ENCODE measurements at places on chromosomes 2 and 18.

GRCh38 chr2:240359695-240360094, 75.8 kb upstream of the GPC1 start:
- no peak for DNase-seq

DNA sequence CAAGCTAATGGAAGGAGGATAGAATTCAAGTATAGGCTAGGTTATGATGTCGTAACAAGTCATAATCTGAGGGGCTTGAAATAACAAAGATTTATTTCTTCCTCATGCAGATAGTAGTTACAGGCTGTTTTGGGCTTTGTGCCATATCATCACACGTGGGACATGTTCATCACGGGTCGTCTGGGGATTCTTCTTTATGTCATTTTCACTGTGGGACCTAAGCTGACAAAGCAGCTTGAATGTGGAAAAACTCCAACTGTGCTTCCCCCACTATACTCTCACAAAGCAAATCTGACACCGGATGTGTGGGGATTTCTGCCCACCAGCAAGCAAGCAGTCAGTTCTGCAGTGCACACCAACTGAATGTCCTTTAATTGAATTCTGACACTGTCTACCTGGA, 124.8 kb downstream of the LTBP1 start:
- DNase-seq: no peak

DNA sequence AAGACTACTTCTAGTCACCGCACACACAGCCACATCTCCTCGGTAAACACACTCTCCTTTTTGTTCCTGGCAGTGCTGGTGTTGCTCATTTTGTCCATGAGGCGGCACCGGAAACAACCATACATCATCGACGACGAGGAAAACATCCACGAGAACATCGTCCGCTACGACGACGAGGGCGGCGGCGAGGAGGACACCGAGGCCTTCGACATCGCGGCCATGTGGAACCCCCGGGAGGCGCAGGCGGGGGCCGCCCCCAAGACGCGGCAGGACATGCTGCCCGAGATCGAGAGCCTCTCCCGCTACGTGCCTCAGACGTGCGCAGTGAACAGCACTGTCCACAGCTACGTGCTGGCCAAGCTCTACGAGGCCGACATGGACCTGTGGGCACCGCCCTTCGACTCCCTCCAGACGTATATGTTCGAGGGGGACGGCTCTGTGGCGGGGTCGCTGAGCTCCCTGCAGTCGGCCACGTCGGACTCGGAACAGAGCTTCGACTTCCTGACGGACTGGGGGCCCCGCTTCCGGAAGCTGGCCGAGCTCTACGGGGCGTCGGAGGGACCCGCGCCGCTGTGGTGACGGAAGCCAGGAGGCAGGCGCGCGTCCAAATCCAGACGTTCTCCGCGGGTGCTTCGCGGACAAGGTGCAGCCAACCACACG, 221.0 kb downstream of the CDH20 start:
- no peak for DNase-seq

DNA sequence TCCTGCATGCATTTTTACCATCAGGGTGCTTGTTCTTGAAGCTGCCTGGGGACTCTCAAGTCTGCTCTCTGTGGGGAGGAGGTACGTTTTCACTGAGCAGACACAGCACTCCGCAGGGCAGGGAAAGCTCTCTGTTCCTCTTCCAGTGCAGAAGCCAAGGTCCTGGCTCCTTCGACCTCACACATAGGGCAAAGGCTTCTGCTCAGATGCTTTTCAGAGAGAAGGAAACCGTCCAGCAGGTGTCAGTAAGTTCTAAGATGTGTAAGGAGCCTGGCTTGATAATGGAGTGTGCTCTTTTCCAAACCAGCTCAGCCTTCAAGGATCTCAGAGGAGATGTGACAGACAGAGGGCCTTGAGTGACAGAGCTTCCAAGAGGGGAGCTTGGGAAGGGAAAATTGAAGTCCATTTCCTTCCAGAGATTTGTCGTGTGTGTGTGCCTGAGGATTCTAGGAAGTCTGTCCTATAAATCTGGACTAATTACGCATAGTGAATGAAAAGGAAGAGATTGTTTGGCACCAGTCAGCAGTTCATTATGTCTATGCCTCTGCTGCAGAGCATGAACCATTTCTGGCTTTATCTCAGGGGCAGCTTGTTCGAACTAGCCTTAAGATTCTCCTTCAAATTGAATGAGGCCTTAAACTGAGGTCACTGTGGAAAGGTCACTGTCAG, 67.3 kb upstream of the UPP2 start:
- DNase-seq: no peak

DNA sequence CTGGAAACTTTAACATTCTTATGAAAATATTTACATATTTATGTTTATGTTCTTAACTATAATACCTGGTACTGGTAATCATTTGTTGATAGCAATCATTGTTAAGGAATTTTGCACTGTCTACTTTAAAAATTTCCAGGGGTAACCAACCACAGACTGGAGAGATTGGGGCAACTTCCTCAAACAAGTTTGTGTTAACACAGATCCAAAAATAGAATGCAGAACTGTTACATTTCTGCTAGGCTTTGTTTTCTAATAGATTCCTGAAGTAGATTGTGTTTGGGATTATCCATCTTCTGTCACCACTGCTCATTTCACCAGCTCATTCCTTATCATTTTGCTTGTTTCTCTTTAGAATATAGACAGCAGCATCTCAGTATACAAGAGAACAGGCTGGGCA, 23.7 kb downstream of the RNF125 start:
- DNase-seq: no peak

DNA sequence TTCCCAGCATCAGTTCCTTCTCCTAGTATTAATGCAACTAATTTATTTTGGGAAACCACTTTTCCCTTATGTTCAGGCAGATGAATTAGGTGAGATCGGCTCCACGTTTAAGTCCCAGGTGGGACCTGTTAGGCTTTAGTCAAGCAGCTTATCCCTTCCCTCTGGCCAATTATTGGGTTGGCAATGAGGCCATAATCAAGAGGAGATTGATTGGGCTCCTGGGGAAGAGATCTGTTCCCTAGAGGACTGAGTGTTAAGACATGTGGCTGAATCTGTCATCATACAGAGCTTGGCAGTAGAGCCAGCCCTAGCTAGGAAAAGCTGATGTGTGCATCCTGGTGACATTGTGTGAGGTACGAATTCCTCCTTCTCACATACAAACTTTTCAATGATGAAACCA, 104.4 kb downstream of the PTH2R start:
- DNase-seq: no peak

GRCh38 chr2:42742740-42743658, 20.9 kb downstream of the OXER1 start:
- no peak for DNase-seq

GRCh38 chr2:200274116-200275075, 32.1 kb upstream of the SPATS2L start:
- no peak for DNase-seq

- DNase-seq: no peak
Measured at GRCh38 chr2:41907771-41908207, 140.0 kb upstream of the PKDCC start.

GRCh38 chr2:206456078-206456754, 12.9 kb downstream of the ADAM23 start:
- no peak for DNase-seq

DNA sequence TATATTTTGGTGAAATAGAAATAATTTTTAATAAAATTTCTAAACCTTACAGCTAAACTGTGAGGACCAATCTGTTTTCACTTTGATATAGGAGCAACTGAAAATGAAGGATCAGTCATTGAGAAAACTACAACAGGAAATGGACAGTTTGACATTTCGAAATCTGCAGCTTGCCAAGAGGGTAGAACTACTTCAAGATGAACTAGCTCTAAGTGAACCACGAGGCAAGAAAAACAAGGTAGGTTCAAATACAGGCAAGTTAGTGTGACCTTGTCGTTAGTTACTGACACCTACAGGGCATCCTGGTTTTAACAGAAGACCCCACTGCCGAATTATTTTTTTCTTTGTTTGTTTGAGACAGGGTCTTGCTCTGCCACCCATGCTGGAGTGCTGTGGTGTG, 75.5 kb upstream of the STON1 start:
- no peak for DNase-seq

- DNase-seq: no peak
Measured at GRCh38 chr2:95004287-95004686, 21.2 kb upstream of the MAL start.

DNA sequence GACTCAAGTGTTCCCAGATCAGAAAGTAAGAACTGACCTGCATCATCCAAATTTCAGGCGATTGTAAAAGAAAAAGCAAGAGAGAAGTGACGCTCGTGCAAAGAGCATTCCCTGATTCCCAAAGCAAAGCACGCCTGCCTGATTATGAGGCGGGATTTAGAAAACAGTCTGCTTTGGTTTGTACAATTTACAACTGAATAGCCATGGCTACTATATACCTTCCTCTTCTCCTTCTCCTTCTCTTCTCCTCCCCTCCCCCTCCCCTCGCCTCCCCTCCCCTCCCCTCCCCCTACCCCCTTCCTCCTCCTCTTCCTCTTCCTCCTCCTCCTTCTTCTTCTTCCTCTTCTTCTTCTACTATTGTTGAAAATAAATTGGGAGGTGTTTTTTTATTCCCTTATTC, 782.9 kb downstream of the GALR1 start:
- no peak for DNase-seq

DNA sequence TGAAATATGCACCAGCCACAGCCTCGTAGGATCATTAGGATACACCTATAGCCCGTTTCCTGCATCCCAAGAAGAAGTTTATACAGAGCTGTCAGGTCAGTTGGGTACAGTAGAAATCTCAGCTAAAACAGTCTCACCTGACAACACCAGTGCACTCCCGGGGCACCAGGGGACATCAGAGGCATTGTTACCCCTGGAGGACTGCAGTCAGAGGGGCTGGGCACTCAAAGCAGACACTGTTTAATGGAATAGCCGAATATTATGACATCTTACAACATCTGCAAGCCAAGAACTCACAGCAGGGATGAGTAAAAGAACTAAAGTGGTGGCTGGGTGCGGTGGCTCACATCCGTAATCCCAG, 93.0 kb upstream of the ID2 start:
- no peak for DNase-seq
